ENCODE measurements at places on chromosomes 12 and 14.

GRCh38 chr14:59358102-59358501 is 107.1 kb downstream of the GPR135 start:
- DNase-seq: no peak

GRCh38 chr12:118359541-118359915 is 13.2 kb downstream of the TAOK3 start:
- no peak for DNase-seq

DNA sequence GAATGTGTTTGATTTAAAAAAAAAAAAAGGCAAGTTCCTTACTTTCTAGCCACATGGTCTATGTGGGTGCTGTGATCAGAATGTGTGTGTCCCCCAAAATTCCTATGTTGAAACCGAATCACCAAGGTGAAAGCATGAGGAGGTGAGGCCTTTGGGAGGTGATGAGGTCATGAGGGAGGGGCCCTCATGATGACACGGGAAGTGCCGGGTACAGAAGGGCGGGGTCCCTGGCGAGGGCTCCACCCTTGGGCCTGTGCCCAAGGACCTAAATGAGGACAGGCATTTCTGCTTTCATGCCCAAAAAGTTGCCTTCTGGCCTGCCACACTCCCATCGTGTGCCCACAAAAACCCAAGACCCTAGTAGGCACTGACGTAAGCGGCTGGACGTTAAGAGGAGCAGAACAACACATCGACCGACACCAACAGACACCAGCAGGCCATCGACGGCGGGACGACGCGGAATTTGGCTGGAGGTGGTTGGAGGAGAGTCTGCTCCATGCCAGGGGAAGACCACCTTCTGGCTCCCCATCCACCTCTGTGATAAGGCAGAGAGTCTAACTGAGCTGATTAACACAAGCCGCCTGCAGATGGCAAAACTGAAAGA is 211.8 kb downstream of the FOXN3 start:
- no peak for DNase-seq

DNA sequence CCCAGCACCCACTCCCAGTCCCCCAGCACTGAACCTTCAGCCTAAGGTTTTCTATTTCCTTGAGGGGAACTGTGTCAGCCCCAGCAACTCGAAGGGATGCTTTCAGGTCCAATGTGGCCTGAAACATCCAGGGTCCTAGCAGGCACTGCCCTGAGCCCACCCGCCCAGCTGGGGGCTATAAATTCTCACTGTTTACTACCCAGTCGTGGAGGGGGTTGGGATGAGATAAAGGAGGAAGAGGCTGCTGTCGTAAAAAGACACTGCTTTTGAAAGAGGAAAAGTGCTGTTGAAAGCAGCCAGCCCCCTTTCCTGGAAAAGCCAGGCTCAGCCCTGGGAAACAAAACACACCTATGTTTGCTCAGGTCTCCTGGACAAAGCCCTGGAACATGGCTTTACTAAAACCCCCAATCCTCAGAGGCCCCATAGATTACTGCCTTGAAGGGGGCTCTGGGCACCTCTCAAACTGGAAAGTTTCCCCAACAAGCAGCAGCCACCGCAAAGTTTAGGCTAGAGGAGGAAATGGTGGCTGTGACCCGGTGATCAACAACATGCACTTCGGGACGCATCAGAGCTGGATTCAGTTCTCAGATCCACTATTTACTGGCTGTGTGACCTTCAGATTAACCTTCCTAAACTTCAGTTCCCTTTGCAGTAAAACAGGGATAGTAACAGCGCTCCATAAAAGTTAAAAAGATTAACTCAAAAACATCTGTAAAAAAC is 51.0 kb downstream of the ACTN1 start:
- DNase-seq: no peak

DNA sequence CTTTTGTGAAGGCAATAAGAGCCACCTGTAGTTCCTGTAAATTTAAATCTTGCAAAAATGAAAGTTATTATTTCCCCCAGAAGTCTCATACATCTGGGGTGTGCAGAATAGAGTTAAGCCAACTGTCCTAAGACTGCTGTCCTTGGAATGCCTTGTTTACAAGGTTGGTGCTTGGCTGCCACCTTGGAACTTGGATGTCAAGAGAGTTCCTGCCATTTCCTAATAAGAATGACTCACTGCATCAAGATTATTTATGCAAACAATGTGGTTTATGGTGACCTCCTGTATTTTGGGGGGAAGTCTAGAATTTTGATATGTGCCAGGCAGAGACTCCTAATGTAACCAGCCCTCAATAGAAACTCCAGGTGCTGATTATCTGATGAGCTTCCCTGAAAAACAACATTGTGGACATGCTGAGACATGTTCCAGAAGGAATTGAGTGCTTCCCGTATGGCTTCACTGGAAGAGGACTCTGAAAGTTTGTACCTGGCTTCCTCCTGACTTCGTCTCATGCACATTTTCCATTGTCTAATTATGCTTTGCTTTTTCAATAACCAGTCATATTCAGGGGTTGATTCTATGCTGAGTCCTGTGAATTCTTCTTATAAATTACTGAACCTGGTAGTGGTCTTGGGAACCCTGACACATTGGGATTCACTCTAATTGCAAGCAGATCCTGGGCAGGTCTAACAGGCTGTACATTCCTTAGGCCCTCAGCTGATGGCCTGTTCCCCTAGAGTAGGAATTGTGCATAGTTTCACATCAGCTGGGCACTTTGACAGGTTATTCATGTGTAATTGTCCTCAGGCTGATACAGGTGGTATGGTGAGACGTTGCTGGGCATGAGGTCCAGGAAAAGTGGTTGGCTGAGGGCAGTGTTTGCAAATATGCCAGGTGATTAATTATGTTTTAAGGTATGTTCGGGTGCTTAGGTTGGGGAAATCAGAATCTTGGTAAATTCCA is 1370.7 kb upstream of the TMEM132C start:
- DNase-seq: no peak

GRCh38 chr12:65510584-65511050 is 232.1 kb downstream of the MSRB3 start:
- DNase-seq: no peak

GRCh38 chr14:77314539-77315457 is 5.9 kb downstream of the POMT2 start:
- no peak for DNase-seq

DNA sequence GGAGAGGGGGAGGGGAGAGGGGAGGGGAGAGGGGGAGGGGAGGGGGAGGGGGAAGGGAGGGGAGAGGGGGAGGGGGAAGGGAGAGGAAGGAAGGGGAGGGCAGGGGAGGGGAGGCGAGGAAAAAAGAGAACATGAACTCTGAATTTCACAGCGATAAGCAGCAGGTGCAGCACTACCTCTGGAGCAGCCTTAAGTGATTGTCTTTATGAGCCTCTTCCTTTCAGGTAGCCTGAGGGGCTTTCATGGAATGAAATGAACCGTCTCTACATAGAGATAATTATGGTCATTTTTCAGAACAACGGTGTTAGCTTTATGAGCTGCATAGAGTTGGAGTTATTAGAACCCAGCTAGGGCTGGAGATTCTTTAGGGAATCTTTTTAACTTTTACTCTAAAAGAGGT is 18.1 kb upstream of the PTCSC3 start:
- DNase-seq: no peak

DNA sequence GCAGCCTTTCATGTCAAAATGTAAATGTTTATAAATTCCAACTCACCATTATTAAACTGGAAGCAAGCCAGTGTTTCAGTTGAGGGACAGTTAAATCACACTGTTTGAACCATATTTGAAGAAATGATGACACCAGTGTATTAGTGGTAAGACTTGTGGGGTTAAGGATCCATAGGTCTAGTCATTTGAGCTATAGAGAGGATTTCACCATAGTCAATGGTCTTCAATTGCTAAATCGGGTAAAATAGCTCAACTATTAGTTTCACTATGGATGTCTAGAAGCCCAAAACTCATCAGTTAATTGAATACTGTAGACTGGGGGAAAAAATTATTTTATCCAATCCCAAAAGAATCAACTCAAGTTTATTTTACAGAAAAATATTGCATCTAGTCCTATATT is 659.1 kb downstream of the NRXN3 start:
- DNase-seq: no peak

DNA sequence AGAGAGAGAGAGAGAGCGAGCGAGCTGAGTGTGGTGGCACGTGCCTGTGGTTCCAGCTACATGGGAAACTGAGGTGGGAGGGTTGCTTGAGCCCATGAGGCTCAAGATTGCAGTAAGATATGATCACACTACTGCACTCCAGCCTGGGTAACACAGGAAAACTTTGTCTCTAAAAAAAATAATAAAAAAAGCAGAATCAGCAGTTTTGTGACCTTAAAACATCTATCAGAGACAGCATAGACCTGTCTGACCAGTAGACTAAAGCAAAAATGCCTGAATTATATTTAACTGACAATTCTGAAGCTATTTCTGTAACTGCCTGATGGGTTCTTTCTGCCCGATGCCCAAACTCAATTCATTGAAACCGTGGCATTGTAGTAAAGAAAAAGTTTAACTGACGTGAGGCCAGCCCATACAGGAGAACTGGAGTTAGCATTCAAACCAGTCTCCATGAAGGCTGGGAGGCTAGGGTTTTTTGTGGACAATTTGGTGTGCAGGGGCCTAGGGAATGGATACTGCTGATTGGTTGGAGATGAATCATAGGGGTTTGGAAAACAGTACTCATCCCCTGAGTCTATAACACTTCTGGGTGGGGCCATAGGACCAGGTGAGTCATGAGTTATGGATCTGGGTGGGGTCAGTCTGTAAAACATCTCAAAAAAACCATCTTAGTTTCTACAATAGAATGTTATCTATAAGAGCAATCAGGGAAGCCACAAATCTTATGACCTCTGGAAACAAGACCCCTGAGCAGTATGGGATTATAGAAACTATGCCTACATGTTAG is 8.0 kb upstream of the RASSF8 start:
- no peak for DNase-seq

DNA sequence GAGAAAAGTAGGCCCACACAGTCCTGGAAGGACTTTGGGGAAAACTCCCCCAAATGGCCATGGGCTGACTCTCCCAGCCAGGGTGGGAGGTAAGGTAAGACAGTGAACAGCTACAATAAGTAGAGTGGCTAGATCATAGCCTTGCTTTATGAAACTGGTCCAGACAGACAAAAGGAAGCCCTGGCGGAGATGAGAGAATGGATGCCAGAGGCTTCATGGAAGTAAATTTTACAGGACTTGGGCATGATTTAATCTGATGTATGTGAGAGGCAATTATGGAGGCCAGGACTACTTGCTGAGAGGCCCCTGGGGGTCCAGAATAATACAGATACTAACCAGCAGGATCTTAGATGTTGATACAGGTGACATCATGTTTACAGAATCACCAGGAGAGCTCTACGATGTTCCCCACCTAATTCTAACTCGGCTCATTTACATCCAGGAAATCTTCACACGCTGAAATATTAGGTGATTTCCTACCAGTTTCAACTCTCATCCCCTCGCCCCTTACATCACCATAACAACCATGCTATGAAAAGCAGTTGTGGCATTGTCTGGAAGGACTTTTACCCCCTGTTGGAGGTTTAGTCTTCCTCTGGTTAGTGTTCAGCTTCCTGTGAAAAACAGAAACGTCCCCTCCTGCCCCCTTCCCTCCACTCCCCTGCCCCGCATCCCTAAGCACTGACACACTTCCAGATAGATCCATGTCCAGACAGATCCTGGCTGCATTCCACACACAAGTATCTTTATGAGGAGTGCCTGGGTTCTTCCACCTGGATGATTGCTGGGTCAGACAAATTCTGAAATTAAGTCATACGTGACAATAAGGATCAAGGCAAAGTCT is 39.5 kb upstream of the NT5DC3 start:
- no peak for DNase-seq

- no peak for DNase-seq
These were observed 362.6 kb downstream of the BCL11B start for GRCh38 chr14:98909251-98909944.

GRCh38 chr12:131312793-131313545 is 359.3 kb downstream of the ADGRD1 start:
- no peak for DNase-seq

DNA sequence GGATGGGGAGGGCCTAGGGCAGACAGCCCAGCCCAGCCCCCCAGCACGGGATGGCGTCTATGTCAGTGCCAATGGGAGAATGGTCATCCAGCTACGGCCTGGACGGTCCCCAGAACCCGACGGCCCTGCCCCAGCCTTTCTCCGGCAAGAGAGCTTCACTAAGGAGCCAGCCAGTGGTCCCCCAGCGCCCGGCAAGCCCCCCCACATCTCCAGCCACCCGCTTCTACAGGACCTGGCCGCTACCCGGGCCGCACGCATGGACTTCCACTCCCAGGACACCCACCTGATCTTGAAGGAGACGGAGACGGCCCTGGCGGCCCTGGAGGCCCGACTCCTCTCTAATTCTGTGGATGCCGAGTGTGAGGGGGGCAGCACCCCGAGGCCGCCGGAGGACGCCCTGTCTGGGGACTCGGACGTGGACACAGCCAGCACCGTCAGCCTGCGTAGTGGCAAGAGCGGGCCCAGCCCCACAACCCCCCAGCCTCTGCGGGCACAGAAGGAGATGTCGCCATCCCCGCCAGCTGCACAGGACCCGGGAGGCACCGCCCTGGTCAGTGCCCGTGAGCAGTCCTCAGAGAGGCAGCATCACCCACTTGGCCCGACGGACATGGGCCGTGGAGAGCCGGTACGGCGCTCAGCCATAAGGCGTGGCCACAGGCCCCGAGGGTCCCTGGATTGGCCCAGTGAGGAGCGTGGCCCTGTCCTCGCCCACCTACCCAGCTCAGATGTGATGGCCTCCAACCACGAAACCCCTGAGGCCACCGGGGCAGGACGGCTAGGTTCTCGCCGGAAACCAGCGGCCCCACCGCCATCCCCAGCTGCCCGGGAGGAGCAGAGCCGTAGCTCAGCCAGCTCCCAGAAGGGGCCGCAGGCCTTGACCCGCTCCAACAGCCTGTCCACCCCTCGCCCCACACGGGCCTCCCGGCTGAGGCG is 21.9 kb downstream of the CEP170B start:
- no peak for DNase-seq

DNA sequence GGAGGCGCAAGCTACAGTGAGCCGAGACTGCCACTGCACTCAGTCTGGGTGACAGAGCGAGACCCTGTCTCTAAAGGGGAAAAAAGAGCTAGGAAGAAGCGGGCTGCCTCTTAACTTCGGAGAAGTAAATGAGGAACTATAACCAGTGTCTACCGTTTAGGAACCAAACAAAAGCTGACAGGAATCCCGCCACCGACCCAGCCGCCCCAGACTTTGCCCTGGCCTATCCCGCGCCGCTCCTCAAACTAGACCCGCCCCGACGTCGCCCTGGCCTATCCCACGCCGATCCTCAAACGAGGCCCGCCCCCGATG is 568 bp upstream of the SIVA1 start:
- DNase-seq: no peak

DNA sequence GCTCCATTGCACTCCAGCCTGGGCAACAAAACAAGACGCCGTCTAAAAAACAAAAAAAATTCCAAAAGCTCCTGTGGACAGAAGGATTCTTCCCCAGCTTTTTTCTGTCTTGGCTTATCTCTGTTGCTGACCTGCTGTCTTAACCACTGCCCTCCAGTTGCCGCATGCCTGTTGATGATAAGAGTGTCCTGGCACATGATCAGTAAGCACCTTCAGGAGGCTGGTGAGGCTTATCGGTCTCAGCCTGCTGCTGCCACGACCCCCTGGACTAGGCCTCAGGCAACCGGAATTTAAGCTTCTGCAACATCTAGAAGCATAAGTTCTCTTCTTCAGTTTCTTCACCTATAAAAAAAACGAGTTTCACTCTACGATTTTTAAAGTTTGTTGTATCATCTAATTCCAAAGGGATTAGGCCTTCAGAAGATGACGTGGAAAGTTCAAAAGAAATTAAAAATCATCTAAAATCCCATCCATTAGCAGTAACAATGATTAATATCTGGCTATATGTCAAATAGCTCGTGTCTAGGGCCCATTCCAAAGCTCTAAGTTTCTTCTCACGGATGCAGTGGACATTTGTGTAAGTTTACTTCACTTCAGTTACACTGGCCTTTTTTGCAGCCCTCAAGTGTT is 46.4 kb downstream of the RESF1 start:
- no peak for DNase-seq
